ENCODE measurements at places on chromosomes 5 and 9.

- peak; percentile 96 for DNase-seq
Observed at GRCh38 chr9:124652615-124653393, 118.3 kb downstream of the NR6A1 start.

GRCh38 chr5:88840495-88840894 lies 42.5 kb downstream of the MEF2C start:
- DNase-seq: no peak

GRCh38 chr5:136027311-136027710 lies 1.5 kb upstream of the TGFBI start:
- no peak for DNase-seq

DNA sequence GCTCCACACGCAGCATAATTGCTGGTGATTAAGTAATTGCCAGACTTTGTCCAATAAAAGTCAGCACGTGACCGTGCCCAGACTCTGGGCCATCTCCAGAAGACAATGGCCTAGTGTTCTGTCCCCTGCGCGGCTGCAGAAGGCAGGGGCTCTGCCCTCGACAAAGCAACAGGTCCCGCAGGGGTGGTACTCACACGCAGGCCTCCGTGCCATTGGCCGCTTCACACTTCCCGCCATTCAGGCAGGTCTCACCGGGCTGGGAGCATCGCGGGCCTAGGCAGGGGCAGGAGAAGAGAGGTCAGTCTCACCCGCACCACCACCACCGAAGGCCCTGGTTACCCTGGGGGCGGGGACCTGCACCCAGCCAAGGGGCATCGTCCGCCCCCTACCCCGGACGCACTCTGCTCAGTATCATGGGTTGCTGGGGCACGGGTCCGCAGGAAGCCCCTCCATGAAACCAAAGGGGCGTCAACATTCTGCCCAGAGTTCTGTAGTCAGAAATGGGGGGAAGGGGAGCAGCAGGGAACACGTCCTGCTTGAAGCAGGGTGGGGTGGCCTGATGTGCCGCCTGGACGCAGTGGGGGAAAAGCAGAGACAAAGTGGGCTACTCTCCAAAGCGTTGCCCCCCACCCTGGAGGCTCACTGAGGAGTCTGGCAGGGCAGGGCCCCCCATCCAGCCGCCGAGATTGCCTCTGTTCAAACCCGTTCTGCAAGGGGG lies 1.9 kb downstream of the NOTCH1 start:
- DNase-seq: no peak

GRCh38 chr5:125348936-125349831 lies 602.7 kb upstream of the ZNF608 start:
- DNase-seq: no peak

All from AG09309 (cell line).